ENCODE measurements at places on chromosomes 12 and 14.

GRCh38 chr12:75820071-75820470 is 211.5 kb downstream of the PHLDA1 start:
- no peak for DNase-seq

DNA sequence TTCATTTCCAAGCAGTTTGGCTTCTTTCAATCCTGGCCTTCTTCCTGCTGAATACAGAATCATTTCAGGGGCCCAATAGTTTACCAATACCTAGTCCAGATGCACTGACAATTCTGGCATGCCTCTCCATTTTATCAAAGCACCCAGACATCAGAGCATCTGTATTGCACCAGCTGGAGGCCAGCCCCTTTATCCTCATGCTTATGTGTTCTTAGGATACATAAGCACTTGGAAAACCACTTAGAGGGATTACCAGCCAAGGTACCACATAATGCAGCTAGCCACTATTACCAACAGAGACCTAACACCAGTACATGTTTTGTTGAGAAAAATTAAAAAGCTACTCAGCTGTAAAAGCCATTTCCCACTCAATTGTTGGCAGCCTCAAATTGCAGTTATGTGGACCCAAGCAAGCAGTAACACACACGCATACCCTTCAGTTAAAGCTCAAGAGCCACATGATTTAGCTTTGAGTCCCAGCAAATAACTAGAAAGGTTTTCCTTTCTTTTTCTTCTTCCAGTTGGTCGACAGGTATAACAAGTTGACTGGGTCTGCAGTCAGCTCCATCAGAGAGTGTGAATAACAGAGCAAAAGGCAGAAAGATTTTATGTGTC is 263.8 kb downstream of the DIO2 start:
- DNase-seq: no peak

DNA sequence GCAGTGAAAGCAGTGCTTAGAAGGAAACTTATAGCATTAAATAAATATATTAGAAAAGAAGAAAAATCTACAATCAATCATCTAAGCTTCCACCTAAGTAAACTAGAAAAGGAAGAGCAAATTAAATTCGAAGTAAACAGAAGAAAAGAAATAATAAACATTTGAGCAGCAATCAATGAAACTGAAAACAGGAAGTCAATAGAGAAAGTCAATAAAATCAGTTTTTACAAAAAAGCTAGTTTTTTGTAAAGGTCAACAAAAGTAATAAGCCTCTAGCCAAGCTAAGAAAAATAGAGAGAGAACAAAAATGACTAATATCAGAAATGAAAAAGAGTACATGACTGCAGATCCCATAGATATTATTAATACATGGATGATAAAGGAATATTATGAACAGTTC is 34.2 kb upstream of the KTN1 start:
- no peak for DNase-seq

DNA sequence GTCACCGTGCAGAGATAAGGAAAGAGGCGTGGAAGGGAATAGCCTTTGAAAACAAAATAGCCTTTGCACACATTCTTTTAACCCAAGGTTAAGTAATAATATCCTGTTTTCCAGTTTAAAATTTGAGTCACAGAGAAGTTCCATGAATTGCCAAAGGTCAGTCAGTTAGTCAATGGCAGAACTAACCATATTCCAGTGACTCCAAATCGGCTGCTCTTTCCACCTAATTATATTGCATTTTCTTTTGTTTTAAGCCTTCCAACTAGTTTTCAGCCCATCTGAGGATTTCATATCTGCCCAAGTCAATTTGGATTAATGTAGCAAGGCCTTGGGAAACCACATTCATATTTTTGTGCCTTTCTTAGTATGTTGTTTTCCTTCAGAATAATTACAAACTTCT is 373.0 kb downstream of the CCDC91 start:
- no peak for DNase-seq

- DNase-seq: no peak
Observed at GRCh38 chr14:44626423-44626822, 119.3 kb upstream of the FSCB start.

Measured in bone marrow (tissue), 2 donors.